Suppressor macrophage (primary cell): ENCODE measurements at places on chromosomes 16 and 17.

DNA sequence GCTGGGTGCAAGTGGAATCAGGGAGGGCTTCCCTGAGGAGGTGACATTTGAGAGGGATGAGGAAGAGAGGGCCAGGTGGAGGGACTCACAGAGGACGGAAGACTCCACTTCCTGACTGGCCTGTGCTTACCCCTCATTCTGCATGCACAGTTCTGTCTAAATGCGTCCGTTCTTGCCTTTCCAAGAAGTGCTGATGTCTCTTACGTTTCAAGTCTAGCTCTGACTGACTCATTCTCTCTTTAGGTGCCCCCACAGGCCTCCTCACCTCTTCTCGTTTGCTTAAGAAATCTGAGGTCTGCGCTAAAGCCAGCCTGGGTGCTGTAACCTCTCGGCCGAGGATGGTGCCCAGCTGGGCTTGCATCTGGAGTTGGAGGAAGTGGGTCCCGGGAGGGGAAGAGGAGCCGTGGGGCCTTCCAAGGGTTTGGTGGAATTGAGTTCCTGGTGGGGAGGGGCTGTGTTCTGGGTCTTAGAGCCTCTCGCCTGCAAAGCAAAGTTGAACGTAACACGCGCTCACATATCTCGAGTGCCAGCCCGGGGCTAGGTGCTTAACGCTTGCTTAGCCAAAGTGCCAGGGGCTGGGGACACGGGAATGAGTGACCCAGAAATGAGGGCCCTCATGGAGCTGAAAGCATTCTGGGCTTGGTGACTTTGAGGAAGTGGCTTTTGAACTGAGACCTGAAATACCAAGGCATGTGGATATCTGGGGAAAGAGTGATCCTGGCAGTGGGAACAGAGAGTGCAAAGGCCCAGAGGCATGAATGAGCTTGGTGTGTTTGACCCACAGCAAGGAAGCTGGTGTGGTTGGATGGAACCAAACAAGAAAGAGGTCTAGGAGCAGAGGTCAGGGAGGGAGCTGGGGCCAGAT, 4.8 kb downstream of the IL4R start:
- DNase-seq = peak; percentile 81

DNA sequence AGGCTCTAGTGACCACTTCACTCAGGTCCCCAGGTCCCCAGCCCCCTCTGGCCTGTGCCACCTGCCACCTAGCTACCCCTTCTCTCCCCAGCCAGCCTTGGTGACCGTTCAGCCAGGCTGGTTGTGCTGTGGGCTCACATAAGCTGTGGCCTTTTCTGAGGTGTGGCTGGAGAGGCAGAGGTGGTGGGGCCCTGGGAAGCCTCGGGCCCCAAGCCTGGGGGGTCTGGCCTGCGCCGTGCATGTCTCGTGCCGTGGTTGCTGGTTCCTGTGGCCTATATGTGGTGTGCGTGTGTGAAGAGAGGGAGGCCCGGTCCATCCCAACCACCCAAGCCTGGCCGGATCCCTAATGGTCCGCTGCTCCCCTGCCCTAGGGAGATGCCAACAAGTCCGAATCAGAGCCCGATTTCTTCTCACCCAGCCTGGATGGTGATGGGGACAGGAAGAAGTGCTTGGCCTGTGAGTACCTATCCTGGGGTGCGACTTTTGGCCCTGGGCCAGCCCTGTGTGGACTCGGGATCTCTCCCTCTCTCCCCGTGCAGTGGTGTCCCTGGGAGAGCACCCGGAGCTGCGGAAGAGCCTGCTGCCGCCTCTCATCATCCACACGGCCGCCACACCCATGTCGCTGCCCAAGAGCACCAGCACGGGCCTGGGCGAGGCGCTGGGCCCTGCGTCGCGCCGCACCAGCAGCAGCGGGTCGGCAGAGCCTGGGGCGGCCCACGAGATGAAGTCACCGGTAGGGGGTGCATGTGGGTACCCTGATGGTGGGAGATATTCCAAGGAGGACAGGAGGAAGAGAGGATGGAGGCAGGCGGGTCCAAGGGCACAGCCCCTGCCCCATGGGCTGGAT, 35.9 kb downstream of the CACNA1G start:
- DNase-seq = peak; percentile 19

DNA sequence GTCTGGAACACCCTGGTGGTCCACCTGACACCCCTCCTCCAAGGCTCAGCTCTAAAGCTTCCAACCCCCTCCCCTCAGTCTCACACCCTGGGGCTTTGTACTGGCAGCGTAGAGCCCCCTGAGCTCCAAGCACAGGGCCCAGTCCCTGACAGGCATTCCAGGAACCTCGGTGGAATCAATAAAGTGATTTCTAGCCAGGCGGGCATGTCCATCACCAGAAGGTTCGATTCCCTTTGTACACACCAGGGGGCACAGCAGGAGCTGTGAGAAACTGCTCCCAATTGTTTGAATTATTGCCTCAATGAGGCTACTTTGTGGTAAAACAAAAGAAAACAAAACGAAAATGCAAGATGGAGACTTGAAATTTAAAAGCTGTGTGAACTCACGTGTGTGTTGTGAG, 51.8 kb downstream of the SMPD3 start:
- DNase-seq = peak; percentile 56

DNA sequence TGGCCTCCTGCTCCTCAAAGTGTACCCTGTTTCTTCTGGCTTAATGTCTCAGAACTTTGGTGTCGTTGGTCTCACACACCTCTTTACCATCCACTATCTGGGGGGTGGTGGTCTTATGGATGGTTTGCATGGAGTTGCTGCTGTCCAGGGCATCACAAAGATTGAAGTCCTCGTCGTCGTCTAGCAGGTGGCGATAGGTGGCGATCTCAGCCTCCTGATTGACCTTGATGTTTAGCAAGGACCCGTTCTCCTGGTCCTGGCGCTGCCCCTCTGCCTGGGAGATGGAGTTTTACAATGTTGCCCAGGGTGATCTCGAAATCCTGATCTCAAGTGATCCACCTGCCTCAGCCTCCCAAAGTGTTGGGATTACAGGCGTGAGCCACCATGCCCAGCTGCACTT, 31.1 kb upstream of the HELZ start:
- no peak for DNase-seq

DNA sequence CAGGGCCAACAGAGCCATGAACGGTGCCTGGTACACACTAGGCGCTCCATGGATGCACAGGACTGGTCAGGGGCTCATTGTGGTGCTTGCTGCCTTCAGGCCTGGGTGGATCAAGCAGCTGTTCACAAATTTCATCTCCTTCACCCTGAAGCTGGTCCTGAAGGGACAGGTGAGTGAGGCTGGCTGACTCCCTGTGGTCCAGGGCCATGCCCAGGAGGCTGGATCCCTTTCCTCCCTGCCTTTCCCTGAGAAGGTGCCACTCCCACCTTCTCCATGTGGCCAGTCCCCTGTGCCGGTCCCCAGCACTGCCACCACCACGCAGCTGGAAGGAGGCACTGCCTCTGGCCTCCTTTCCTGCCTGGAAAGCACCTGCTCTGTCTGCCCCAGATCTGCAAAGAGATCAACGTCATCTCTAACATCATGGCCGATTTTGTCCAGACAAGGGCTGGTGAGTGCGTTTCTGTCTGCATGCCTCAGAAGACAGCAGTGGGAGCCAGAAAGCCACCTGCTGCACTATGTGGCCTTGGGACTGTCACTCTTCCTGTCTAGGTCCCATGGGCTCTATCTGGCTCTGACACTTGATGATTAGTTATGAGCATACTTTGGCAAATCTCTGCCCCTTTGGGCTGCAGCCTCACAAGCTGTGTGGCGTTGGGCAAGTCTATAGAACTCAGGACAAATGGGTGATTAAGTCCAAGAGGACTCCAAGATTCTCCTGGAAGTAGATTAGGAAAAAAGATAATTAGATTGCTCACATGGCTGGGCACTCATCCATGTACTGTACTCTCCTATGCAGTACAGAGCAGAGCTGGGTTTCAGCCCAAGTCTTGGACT, 9.4 kb downstream of the CETP start:
- DNase-seq = no peak

DNA sequence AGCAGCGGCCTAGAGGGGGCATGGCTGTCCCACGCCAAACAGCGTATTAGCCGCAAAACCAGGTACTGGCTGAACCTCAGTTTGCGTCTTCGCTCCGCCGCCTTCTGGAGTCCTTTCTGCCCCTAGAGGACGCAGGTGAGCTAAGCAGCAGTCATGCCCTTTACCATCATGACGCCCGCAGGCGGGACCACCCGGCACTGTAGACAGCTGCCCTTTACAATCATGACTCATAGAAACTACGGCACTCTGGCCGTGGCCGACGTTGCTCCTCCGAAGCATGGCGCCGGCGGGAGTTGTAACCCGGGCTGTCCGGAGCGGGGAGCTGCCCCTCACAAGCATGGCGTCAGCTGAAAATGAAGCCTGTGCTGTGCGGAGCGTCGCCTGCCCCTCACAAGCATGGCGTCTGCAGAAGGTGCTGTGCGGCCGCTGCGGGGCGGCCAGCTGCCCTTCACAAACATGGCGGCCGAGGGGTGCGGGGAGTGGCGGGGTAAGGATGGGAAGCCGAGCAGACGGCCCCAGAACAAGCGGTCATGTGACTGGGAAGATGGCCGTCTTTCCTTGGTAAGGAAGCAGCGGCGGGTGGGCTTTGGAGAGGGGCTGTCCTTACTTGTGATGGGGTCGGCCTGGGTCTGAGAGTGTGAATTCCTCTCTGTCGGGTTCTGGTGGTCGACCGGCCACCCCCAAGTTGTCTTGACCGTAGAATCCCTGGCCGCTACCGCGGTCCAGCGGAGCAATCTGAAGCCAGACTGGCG, at the start of gene VPS35L:
Gene VPS35L (plus strand): TSS at position 518 of the 752 bp plus-strand sequence. CDS start 27 bp downstream, at position 545.
- peak; percentile 99 for DNase-seq

- peak; percentile 37 for DNase-seq
These were observed 110.0 kb downstream of the N4BP1 start for GRCh38 chr16:48499923-48500381.

DNA sequence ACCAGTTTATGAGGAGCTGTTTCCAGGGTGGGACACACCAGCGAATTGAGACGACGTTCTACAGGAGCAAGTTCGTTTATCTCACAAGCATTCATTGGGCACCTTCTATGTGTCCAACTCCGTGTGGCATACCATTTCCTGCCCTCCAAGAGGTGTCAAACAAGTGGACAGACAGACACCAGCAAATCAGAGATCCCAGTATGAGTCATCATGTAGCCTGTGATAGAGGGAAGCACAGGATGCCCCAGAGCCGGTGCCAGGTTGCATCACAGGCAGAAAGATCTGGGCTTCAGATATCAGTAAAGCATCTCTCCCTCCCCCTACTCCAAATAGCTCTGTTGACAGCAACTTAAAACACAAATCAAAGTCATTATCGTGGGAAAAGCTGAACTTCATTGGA, 31.8 kb upstream of the MAF start:
- DNase-seq = no peak

GRCh38 chr17:28720247-28720996, 637 bp downstream of the RPL23A start:
- peak; percentile 33 for DNase-seq

DNA sequence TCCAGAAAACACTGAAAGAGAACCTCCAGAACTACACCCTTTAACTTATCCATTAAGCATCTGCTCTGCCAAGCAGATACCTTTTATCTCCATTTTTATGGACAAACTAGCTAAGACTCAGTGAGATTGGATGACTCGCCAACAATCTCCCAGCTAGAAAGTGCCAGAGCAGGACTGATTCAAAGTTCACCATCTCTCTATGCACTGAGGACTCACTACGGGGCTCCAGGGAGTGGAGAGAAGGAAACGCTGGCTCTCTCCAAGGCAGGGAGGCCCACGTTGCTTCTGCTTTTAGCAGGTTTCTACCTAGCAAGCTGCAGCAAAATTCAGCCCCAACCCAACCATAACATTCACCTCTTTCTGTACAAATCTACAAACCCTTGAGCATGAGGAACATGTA, 52.8 kb upstream of the ARHGAP44 start:
- no peak for DNase-seq

GRCh38 chr16:5875416-5875815, 777.8 kb upstream of the EEF2KMT start:
- DNase-seq = no peak

DNA sequence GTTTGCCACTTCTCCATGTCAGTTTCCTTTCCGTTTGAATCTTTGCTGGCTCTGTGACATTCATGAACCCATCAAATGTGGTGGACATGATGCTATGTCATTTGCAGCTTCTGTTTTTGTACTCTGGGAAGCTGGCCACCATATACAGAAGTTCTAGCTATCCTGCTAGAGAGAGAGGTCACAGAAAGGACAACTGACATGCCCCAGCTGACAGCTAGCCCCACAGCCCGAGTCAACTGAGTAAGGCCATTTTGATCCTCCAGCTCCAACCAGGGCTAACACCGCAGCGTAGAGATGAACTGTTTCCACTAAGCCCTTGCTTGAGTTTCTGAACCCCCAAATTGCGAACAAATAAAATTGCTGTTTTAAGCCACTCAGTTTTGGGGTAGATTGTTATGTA, 33.8 kb downstream of the CCDC42 start:
- no peak for DNase-seq

DNA sequence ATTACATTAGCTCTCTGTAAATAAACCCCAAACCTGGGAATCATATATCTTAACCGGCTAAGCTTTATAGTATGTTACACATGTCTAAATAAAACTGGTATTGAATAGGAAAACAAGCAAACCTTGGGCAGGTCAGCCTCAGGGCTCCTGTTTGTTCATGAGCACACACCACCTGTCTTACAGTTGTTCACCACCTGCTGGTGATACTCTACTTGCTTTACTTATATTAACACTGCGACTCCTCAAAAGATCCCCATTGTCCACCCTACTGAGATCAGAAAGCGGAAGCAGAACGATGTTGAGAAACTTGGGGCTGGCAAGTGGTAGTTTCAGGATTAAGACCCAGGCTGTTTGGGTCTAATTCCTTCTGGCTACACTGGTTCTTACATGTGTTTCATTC, 16.4 kb downstream of the CDH13 start:
- DNase-seq = no peak

- no peak for DNase-seq
These were observed 88.3 kb upstream of the DNAH17 start for GRCh38 chr17:78665387-78665951.

DNA sequence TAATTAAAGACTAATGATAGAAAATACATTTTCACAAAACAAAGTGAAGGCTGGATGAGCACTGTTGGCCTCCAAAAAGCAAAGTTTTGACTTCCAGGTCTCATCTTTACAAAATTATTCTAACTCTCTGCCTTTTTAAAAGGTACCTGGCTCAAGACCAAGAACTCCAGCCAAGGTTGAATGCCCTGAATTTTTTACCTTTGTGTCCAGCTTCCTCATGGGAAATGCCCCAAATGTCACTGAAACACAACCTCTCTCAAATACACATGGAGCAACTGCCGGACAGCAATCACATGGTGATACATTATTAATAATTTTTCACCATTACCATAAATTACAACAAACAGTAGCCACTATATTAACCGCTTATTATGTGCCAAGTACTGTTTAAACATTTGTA, 32.2 kb downstream of the ADAMTS18 start:
- DNase-seq = no peak

- DNase-seq = no peak
These were observed 532.9 kb downstream of the MAF start for GRCh38 chr16:79067600-79067999.

DNA sequence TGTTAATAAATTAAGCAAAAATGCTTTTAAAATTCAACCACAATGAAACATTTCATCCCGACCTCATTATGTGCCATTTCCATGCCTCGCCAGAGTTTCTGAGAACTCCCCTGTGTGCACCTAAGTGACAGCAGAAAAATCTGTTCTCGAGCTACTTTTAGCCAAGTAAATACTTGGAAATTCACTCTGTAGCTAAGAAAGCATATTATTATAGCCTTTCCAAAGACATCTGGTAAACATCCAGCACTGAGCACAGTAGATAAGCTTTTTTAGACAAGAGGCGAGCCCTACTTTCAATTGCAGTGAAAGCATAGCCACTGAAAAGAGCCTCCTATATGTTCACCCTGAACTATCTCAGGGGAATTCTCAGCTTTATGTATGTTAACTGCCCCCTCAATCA, 242.8 kb upstream of the PSMD7 start:
- no peak for DNase-seq

GRCh38 chr17:35708951-35709350, 22.5 kb upstream of the RASL10B start:
- DNase-seq = no peak
